ENCODE measurements at places on chromosomes 1 and 21. TPM values are rescaled to one million over a fixed set of nuclear protein-coding genes. Genes with fewer than 3 reads are reported as not detected.

GRCh38 chr1:107254306-107254705 lies 113.5 kb downstream of the NTNG1 start:
- DNase-seq = no peak

DNA sequence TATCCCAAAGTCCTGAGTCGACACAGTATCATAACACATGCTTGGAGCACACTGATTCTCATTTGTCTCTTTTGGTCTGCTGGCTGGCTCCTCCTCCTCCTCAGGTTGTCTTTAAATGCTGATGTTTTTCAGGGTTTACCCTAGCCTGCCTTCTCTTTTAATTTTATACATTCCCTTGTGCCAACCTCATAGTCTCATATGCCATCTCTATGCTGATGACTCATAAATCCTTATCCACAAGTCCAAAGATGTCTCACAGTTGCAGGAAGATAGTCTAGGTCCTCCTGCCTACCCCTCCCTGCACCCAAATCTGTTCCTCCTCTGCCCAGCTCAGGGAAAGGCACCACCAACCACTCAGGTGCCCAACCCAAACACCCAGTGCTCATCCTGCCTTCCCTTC lies 108.3 kb downstream of the SIPA1L2 start:
- DNase-seq = no peak

- DNase-seq = no peak
Observed at GRCh38 chr1:221030990-221031389, 151.7 kb downstream of the HLX start.

GRCh38 chr1:93905051-93905450 lies 4.2 kb downstream of the GCLM start:
- no peak for DNase-seq

Gene CYP4Z1
- total RNA-seq = not detected

DNA sequence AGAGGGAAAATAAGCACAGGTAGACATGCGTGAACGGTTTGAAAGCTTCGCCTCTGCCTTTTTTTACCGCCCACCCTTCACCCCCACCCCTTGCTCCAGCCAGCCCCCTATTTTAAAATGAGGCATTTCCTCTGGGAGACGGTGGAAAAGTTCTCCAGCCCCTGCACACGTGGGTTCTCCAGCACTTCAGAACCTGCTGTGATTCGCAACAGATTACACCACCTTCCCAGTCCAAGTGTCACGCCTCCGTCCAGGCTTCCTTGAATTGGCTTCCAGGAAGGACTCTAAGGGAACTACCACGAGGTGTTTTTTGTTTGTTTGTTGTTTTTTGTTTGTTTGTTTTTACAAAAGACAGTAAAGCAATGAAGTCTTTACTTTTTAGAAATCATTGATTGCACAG lies 2.6 kb downstream of the LRRC7 start:
- no peak for DNase-seq

DNA sequence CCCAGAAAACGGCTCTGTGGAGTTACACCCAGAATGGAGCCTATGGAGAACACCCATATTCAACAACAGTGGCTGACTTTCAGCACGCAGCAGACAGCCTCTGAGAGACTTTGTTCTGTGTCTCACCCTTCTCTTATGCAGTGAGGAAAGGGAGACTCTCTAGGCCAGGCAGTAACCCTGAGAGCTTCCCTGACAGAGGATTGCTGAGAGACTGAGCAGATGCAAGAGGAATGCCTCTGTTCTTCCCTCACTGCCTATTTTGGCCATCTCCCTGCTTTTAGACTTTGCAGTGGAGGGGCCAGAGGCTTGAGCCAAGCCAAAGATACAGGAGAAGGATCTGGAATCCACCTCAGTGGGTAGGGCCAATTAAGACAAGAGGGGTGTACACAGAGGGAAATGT lies 41.8 kb upstream of the SLC16A1 start:
- DNase-seq = no peak

Gene NR1I3
- not detected for total RNA-seq

Gene DCST1
- total RNA-seq = not detected

DNA sequence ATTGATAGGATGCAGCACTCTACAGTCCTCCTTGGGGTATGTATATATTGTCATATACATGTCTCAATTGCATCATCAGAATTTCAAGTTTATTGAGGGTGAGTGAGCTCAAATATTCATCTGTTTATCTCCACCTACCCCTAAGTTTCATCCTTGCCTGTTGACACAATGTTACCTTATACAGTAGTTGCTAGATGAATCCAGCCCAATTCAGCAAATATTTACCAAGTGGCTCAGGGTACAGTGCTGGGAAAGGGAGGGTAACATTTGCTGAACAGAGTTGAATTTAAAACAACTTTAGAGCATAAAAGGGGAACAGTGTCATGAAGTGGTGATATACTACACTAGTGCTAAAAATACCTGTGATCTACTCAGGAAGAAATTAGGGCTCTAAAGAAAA lies 14.4 kb downstream of the ELAVL4 start:
- no peak for DNase-seq

- DNase-seq = no peak
Observed at GRCh38 chr1:245611251-245611650, 456.5 kb downstream of the KIF26B start.

DNA sequence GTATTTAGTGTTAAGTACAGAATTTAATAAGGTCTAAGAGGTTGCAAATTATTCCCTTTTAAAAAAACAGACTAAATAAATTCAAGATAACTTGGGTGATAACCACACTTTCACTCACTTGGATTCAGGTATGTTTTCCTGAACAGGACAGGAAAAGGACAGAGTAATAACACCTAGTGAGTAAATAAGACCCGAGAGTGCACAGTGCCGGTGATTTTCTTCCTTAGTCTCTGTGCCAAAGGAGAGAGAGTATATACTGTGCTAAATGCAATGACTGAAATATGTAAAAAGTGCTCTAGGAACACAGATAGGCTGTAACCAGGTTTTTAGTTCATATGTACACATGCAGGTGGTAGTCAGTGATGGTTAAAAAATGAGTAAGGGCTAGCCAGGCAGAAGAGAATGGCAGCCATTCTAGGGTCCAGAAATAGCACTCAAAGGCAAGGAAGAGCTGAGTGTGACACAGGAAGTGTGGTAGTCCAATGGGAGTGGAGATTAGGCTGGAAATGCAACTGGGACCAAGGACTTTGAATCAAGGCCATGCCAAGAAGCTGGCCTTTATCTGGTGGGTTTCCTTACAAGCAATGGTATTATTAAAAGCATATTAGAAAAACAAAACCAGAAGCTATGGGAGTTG lies 58.1 kb downstream of the NRIP1 start:
- DNase-seq = no peak

Gene CLEC20A
- not detected for total RNA-seq

Measured in activated CD4-positive, alpha-beta T cell treated with anti-CD3 and anti-CD28 coated beads, Interleukin-2, amount 10 ng/mL, durations not matched to agents 7 days and 5 days (primary cell).